ENCODE measurements at places on chromosomes 16 and 17. TPM values are rescaled to one million over a fixed set of nuclear protein-coding genes. Genes with fewer than 3 reads are reported as not detected.

The CCT6B gene
- total RNA-seq, result 2.6 TPM

The TMEM94 gene
- 109 TPM for total RNA-seq

GRCh38 chr17:27442702-27443101 lies 13.5 kb upstream of the KSR1 start:
- DNase-seq, result no peak

GRCh38 chr16:89953671-89954406 lies 5.3 kb downstream of the DEF8 start:
- peak; percentile 75 for DNase-seq

GRCh38 chr16:48635199-48635718 lies 25.3 kb upstream of the N4BP1 start:
- DNase-seq, result no peak

All from OCI-LY7 (cell line).